Testis (tissue), 5 donors: ENCODE measurements at places on chromosomes 7 and 10.

DNA sequence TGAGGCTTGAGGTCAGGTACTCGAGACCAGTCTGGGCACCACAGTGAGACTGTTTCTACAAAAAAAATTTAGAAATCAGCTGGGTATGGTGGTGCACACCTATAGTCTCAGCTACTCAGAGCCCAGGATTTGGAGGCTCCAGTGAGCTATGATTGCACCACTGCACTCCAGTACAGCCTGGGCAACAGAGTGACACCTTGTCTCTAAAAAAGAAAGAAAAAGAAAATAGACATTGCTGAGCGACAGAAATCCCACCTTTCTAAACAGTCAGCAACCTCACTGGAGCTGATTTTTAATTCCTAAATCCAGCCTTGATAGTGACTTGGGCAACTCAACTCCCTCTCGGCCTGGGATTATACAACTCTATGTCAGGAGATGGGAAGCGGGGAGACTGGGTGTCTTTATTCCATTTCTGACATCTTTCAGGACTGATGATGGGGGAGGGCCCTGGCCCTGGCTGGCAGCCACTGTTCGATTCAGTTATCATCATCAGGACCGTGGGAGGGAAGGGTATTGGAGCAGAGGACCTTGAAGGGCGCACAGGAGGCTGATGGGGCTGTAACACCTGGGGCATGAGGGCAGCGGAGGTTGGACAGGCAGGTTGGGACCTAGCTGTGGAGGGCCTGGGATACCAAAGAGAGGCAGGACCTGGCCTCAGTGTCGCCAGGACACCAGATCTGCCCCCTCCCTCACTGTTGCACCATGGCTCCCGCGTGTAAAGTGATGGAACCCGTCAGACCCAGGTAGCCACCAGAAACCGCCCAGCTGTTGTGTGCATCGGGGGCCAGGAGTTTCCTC, 14.7 kb downstream of the HSPB1 start:
- peak; percentile 49 for DNase-seq
- peak overlapping the region; percentile 78 for H3K4me3 ChIP-seq
- H3K27ac ChIP-seq = peak overlapping the region; percentile 96
- no peaks in the 10 kb centered on the region for H3K27me3 ChIP-seq
- H3K36me3 ChIP-seq = no peaks in the 10 kb centered on the region

DNA sequence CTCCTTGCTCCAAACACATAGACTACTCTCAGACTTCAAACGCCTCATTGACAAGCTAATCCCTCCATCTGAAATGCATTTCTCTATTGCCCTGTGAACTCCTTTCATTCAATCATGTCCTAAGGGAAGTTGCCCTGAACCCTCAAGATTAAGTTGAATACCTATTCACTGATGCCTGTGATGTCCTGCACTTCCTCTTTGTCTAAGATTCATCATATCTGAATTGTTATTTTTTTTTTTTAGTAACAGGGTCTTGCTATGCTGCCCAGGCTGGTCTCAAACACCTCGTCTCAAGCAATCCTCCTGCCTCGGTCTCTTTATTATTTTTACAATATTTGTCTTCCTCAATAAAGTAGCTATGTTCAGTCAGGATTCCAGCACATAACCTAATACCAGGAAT, 3.2 kb downstream of the PSMA2 start:
- DNase-seq = no peak
- H3K36me3 ChIP-seq = no peaks in the 10 kb centered on the region
- no peak overlapping the region for H3K27ac ChIP-seq

DNA sequence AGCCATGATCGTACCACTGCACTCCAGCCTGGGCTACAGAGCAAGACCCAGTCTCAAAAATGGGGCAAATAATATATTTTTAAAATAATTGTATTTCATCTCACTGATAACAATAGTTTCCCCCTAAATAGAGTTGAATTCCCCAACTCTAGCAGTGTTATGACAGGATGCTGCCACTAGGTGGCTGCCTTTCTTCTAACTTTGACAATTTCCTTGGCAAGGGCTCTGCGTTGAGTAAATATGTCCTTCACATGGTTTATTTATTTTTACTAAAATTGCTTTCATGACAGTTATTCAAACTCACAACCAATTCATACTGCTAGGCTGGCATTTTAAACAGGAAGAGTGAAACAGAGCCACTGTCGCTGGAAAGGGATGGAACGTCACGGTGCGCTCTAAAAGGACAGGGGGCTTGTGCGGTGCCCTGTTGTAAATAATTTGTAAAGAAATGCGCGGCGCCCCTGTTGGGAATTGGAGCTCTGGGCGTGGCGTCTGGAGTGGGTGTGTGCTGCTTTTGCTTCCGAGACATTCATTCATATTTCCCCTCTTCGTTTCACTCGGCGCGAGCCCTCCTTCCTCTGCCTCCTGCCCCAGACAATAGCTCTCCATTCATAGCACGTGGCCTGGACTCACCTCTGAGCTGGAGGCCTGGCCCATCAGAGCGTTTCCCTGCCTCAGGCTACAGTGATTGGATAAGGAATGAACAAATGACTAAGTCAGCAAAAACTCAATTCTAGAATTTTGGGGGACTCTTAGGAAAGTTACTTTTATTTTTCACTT, 20.5 kb upstream of the PITRM1 start:
- no peak overlapping the region for H3K27ac ChIP-seq
- H3K4me1 ChIP-seq = peaks cover 5% of the 10 kb centered on the region
- H3K27me3 ChIP-seq = no peaks in the 10 kb centered on the region

DNA sequence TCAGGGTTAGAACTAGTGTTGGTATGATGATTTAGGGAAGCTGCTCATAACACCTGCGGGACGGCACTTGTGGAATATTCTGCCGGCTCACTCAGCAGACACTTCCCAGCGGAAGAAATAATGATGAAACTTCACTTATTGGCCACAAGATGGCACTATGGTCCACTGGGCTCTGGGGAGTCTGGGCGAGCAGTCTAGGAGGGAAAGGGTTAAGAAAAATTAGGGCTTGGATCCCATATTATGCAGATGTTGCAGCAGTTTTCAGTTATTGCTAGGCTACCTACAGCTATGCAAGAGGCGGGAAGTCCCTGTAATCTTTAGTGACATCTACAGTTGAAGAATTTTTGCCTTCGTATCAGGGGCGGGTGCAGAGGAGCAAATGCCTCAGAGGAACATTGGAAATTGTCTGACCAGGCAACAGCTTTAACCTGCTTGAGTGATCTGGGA, 238.7 kb upstream of the PRSS58 start:
- DNase-seq = no peak
- H3K4me3 ChIP-seq = no peak overlapping the region
- peaks cover 6% of the 10 kb centered on the region for H3K4me1 ChIP-seq
- H3K27ac ChIP-seq = no peak overlapping the region

GRCh38 chr7:30814700-30815387, 43.6 kb downstream of the MINDY4 start:
- peaks cover 29% of the 10 kb centered on the region for H3K4me1 ChIP-seq
- no peak overlapping the region for H3K4me3 ChIP-seq
- H3K27me3 ChIP-seq = no peaks in the 10 kb centered on the region
- no peak for DNase-seq
- H3K36me3 ChIP-seq = no peaks in the 10 kb centered on the region
- peak overlapping the region; percentile 89 for H3K27ac ChIP-seq

DNA sequence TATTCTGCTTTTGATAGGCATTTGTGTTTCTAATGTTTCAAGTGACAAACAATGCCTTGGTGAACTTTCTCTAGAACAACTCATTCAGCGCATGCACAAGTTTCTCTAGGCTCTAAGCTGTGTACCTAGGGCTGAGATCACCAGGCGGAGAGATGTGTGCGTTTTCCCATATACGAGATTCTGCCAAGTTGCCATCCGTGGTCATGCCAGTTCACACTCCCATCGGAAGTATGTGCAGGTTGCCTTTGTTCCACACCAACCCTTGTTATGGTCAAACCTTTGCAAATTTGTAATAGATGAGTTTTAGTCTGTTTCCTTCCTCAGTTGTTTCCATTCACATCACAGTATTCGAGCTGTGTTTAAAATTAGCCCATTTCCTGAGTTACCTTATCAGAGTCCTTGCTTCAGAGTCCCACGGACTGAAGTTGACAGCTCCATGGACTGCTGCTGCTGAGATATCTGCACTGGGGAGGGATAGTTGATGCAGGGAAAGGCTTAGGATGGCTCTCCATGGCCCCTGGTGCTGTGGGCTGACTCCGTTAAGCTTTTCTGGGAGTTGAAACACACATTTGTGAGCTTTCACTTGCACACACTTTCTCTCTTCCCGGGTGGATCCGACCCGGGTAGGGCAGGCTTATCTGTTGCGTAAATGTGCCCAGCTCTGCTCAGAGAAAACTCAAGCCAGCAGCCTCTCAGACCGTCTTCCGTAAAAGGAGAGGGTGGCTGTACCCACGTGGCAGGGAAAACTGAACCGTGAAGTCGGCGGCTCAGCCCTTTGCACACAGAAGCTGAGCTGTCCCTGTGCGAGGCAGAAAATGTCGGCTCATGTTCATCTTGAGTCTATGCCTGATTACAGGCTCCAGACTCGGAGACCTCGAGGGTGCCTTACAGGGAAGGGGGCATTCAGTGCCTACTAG, 49.4 kb downstream of the HK1 start:
- H3K36me3 ChIP-seq = no peaks in the 10 kb centered on the region
- DNase-seq = peak; percentile 77
- H3K4me3 ChIP-seq = no peak overlapping the region
- H3K4me1 ChIP-seq = no peaks in the 10 kb centered on the region
- H3K27me3 ChIP-seq = no peaks in the 10 kb centered on the region
- no peak overlapping the region for H3K27ac ChIP-seq

- no peak overlapping the region for H3K4me3 ChIP-seq
- H3K27me3 ChIP-seq = no peaks in the 10 kb centered on the region
- no peak overlapping the region for H3K27ac ChIP-seq
- no peaks in the 10 kb centered on the region for H3K4me1 ChIP-seq
These were observed 69.6 kb upstream of the VWC2 start for GRCh38 chr7:49703881-49704280.

DNA sequence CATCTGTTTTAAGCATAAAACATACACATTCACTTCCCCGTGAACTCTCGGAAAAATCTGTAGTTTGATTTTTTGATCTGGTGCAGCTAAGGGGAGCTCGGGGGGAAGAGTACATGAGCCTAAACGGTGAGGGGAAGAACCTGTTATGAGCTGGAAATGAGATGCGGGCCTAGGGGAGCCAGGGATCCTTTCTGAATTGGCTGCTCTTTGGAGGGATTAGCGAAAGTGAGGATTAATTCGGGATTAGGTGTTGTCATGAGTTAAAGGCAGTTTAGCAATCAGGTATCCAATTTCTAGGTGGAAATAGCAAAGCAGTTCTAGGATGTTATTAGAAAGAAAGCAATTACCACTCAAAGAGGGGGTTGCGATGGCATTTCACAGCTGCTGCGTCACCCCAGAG, 51.1 kb upstream of the ADARB2 start:
- H3K27ac ChIP-seq = no peak overlapping the region
- DNase-seq = no peak
- no peaks in the 10 kb centered on the region for H3K36me3 ChIP-seq

DNA sequence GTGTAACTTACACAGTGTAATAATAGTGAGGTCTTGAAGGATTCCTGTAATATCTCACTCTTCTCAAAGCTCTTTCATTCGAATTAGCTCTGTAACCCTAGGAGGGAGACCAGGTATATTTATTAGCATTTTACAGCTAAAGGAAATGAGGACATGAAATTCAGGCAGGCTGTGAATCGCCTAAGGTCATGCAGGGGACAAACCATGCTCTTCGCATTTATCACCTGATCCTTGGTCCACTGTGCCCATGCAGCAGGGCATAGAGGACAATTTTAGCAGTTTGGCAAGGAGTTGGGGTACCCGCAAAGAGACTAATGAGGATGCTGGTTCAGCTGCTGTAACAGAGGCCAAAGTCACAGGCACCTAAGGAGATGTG, 14.8 kb upstream of the LAMB1 start:
- H3K4me3 ChIP-seq = no peak overlapping the region
- no peak for DNase-seq
- no peak overlapping the region for H3K27ac ChIP-seq
- no peaks in the 10 kb centered on the region for H3K36me3 ChIP-seq

GRCh38 chr10:83943049-83943448, 196.3 kb upstream of the GHITM start:
- H3K36me3 ChIP-seq = no peaks in the 10 kb centered on the region
- H3K27ac ChIP-seq = no peak overlapping the region
- H3K27me3 ChIP-seq = no peaks in the 10 kb centered on the region
- no peak for DNase-seq
